ENCODE measurements at places on chromosomes 7 and 10. TPM values are rescaled to one million over a fixed set of nuclear protein-coding genes. Genes with fewer than 3 reads are reported as not detected.

GRCh38 chr10:85673270-85673669 is 693.3 kb downstream of the GRID1 start:
- no peak for DNase-seq

DNA sequence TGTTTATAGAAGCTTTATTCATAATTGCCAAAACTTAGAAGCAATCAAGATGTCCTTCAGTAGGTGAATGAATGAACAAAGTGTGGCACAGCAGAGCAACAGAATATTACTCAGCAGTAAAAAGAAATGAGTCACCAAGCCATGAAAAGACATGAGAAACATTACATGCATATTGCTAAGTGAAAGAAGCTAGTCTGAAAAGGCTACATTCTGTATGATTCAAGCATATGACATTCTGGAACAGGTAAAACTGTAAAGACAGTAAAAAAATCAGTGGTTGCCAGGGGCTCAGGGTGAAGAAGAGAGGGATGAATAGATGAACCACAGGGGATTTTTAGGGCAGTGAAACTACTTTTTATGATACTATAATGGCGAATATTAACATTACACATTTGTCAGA is 80.9 kb upstream of the APBB1IP start:
- DNase-seq = no peak

GRCh38 chr7:14685167-14685566 is 217.4 kb downstream of the DGKB start:
- no peak for DNase-seq

DNA sequence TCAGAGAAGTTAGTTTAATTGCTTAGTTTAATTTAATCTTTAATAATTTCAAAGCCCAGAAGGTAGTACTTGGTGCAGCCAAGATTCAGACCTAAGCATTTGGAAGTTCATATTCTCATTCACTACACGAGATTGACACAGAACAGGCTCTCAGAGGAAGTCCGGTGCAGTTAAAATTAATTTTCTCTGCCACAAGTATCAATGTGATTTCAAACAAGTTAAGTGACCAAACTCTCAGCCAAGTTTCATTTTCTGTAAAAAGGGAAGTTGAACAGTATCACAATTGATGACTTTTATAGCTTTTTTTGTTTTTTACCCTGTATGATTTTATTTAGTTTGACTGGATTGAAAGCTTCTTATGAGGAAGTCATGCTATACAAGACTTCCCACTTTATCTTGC is 1494.9 kb upstream of the LRRTM3 start:
- no peak for DNase-seq

GRCh38 chr10:6218692-6219493 is 16.2 kb downstream of the PFKFB3 start:
- DNase-seq = no peak

- DNase-seq = no peak
These were observed 78.8 kb downstream of the FGFR2 start for GRCh38 chr10:121519411-121519810.

DNA sequence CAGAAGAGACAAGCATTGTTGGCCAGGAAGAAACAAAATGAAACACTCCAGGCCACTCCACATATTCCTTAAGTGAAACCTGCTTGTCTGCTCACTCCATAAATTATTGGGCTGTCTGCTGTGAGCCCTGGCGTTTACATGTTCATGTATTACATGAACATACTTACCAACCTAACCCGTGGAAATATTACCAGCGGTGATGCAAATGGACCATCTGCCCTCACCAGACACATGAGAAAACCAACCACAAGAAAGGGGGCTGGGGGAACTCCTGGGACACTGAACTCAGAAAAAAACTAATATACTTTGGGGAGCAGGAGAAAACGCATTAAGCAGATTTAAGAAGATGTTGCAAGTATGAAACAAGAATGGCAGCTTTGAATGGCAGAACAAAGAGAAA is 731.2 kb upstream of the IGFBP3 start:
- DNase-seq = no peak

DNA sequence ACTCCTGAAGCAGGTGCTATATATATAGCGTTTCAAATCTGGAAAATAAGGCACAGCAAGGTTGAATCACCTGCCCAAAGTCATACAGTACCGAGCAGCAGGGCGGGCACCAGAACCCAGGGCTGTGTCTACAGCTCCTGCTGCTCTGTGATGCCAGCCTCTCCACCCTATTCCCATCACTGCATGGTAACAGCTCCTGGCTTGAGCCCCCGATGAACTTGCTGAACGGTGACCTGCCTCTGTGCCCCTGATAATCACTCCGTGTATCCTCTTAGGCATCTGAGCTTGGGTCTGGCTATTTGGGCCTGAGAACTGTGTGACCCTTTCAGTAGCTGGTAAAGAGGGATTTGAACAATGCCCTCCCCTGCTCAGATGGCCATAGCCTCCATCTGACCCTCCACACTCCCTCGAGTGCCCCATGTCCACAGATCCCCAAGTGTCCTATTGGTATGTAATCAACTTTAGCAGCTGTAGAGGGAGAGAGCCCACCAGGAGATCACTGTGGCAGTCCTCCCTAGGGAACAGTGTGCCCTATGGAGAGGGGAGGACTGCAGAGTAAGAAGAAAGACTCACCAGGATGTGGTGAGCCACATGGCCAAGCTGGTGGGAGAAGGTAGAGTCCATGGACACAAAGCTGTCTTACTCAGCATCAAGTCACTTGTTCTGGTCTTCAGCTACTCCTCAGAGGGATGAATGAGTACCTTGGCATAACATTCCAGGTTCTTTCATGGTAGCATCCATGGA is 1.1 kb upstream of the ARHGAP22 start:
- peak; percentile 22 for DNase-seq

DNA sequence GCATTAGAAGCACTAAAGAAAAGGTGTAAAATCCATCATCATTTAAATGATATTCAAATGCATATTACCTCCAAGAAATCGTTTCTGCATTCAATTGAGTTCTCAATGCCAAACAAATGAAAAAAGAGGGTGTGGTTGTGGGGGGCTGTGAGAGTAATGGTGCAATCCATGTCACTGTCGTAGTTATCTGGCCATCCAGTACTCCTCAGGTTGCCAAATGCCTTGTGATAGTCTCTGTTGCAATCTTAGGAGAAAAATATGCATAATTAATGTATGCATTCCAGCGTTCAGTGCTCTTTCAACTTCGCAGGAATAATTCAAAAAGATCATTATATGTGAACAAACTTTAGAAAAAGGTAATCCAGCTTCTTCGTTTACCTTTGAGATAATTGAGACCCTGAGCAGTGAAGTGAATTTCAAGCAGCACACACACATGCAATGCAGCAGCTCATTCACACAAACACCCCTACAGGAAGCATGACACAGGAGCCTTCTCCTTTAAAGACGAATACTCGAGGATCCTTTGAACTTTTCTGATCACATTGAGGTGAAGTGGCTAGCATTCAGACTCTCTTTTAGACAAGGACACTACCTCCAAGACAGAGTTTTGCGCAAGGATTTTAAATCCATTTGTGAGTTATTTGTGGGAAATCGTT is 73.4 kb downstream of the OR13A1 start:
- DNase-seq = no peak

- DNase-seq = no peak
These were observed 214.4 kb upstream of the KIAA1217 start for GRCh38 chr10:23994459-23995046.

Gene CAMK2B
- 1.8 TPM for total RNA-seq

Gene ERVW-1
- total RNA-seq = 0.24 TPM

Gene MRPS16
- 62.5 TPM for total RNA-seq

Gene PHKG1
- 2.6 TPM for total RNA-seq

Gene UBTD1
- 9.1 TPM for total RNA-seq

Gene TYW1B
- total RNA-seq = 5.3 TPM

Gene MMRN2
- 6.5 TPM for total RNA-seq

Gene OR6V1
- total RNA-seq = not detected

Gene CLRN3
- not detected for total RNA-seq

Gene AKR1C8
- not detected for total RNA-seq

Gene ANKRD61
- 0.29 TPM for total RNA-seq

Gene COL28A1
- 1.8 TPM for total RNA-seq

All from mesothelial cell of epicardium (in vitro differentiated cells).